ENCODE measurements at places on chromosomes 4 and X.
A peak's percentile ranks its signal among the peaks of the same experiment; 100 is the strongest.

GRCh38 chr4:81549984-81550383 is 78.3 kb upstream of the RASGEF1B start:
- DNase-seq = no peak

- DNase-seq = peak; percentile 68
Observed at GRCh38 chr4:89316931-89317366, 9.3 kb upstream of the GPRIN3 start.

DNA sequence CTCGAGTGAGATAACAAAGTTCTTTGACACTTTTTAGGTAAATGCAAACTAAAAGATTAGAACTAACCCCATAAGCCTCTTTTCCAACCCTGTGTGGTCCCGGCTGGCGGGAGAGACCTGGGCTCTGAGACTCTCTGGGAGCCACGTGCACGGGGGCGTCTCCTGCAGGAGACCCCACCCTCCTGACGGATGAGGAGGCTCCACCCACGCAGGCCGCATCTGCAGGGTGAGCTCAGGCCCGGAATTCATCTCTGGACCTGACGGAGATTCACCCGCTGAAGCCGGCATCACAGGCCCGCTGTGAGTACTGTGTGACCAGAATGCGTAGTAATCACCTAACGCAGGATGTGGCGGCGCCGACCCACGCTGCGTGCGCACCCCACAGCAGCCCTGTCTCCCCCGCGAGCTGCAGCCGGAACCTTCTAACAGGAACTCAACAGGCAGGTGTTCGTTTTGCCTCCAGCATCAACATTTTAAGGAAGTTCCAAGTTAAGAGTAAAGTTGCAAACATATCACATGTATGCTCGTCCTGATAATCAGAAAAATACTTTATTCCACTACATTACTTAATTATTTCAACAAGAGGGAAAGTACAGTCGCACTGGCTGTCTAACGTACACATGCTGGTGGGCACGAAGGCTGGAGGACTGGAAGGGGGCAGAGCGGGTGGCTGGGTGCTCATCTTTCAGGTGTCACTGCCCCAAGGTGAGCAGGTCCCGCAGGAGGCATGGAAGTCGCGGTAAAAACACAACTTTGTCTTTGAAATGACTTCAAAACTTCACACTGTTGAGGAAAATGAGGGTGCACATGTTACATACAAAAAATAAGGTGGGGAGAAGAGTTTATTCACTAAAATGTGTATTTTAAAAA is 44.5 kb downstream of the FGFRL1 start:
- DNase-seq = peak; percentile 51

GRCh38 chr4:89117115-89117514 is 5.8 kb downstream of the TIGD2 start:
- no peak for DNase-seq

DNA sequence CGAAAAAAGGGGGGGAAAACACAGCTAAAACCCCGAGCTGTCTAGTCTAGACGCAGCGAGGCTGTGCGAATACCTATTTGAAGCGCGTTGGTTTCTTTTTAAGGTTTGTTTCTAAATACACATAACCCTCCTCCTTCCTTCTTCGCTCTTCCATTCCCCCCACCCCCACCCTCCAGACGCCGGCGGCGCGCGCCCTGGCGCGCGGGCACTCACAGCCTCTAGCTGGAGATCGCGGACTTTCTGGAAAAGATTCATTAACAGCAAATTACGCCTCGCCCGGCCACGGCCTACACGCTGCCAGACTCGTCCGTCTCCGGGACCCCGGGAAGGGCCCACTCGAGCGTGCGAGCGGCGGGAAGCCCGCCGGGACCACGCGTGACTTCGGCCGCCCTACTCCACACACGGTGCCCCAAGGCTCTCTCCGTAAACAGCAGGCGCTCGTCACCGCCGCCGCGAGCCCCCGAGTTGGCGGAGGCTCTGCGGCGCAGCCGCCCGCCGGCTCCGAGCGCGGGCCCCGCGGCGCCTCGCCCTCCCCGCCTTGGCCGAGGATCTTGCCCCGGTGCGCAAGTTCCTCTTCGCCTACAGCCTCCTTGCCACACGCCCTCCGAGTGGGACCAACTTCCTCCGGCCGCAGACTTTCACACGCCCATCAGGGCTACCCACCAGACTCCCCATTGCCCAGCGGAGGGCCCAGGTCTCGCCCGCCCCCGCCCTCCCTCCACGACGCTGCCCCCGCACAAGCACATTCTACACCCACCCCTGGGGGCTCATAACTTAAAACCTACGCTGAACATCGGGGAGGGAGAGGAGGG is 2.0 kb downstream of the BCOR start:
- DNase-seq = peak; percentile 57

Data from hematopoietic multipotent progenitor cell treated with erythropoietin and hydrocortisone succinate and interleukin-3 and kit ligand, for 6 days (in vitro differentiated cells).